ENCODE measurements at places on chromosomes 4 and X.

DNA sequence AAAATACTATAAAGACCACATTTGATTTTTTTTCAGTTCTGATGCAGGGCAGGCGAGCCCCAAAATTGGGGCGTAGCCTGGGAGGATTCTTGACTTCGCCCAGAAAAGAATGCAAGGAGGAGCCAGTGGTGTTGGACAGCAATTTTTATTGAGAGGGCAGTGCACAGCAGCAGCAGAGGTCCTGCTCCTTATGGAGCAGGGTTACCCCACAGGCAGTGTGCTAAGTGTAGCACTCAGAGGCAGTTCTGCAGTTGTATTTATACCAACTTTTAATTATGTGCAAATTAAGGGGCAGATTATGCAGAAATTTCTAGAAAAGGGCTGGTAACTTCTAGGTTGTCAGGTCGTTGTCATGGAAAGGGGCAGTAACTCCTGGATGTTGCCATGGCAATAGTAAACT lies 69.9 kb downstream of the GASK1B start:
- no peak for DNase-seq

- no peak for DNase-seq
Observed at GRCh38 chr4:158214856-158215255, 4.6 kb downstream of the TMEM144 start.

DNA sequence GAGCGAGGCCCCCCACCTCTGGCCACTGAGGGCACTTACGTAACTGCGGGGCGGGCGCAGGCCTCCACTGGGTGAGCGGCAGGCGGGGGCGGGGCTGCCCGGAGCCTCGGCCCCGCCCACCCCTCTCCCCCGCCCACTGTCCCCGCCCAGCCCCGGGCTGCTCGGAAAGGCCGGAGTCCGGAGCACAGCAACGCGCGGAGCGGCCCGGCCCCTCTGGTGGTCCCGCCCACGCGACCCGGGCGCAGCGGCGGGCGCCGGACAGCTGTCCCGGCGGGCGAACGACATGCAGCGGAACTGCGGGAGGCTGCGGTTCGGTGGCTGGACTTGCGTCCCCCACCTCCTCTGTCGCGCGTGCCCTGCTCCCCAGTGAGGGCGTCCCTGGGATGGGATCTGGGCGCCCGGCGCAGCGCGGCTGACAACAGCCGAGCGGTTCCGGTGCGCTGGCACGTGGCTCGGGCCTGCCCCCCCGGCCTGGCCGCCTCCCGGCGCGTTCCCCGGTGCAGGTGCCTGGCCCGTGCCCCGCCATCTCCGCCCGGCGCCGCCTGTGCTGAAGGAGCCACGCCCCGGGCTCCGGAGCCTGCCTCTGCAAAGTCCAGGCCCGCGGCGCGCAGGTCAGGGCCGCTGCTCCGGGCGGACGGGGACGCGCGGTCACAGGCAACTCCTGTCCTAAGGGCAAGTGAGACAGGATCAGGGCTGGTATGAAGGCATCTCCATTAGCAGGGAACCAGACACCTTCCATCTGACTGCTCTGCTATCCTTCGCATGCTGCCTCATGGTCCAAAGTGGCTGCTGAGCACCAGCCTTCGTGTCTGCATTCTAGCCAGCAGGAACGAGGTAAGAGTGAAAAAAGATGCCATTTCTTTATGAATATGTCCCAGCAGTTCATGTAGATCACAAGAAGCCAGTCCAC lies 21.8 kb upstream of the JAKMIP1 start:
- peak; percentile 49 for DNase-seq

DNA sequence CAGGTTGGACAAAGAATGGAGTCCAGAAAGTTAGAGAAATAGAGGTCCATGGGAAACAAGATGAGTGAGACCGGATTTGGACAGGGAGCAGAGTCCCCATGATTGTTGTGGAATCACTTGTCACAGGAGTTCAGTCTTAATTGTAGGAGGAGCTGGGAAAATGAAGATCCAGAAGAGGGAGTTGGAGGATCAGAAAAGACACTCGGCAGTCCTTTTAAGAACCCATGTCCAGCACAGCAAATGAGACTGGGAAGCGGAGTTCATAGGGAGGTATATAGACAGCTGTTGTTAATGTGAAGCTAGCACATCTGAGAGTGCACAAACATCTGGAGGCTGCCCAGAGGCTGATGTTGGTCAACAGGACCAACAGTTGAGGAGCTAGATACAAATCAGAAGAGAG lies 111.4 kb upstream of the RXFP1 start:
- DNase-seq = peak; percentile 49

GRCh38 chr4:8748236-8748575 lies 123.4 kb downstream of the HMX1 start:
- DNase-seq = no peak

GRCh38 chr4:1171311-1172227 lies 814 bp downstream of the SPON2 start:
- peak; percentile 43 for DNase-seq

DNA sequence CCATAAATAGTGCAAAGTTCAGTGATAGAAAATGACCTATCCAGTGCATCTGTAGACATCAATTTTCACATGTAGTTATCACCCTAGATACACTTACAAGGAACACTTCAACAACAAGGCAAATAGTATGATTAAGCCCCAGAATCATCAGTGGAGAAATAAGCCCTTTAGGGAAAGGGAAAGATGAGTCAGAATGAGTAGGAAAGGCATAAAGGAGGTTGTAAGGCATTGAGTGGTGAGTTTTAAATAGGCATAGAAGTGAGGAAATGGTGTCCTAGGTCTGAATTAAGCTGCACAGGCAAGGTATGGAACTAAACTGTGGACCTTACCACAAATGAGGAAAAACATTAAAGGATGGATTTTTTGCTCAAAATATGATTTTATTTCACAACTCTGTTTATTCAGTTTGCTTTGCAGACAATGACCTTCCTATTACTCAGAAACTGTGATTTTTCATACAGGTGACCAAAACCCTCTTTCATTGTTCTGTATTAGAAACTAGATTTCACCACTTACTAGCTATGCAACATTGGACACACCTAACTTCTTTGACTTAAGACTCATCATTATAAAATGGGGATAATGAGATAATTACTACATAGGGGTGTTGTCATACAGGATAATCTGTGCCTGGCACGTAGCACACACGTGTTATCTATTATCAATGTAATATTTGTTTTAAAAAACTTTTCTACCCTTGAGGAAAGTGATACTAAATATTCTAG lies 57.0 kb upstream of the MAP9 start:
- peak; percentile 57 for DNase-seq

GRCh38 chrX:153585827-153586226 lies 13.1 kb downstream of the CCNQ start:
- no peak for DNase-seq

GRCh38 chr4:56245547-56246232 lies 141.6 kb downstream of the AASDH start:
- no peak for DNase-seq

DNA sequence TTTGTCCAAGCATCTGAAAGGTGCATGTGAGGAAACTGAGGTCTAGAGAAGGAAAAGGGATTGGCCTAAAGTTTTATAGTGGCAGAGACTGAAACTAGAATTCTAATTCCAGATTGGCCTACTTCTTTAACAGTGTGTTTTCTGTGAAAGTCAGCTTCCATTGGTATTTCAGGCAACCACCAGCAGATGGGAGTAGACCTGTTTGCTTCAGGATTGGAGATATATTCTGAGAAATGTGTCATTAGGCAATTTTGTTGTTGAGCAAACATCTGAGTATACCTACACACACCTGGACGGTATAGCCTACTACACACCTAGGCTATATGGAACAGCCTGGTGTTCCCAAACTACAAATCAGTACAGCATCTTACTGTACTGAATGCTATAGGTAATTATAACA lies 207.3 kb upstream of the RADX start:
- DNase-seq = no peak

Measured in GM23248 (cell line).